ENCODE measurements at places on chromosomes 2 and 18.

GRCh38 chr18:13290856-13291271, 72.3 kb downstream of the LDLRAD4 start:
- no peak for DNase-seq

GRCh38 chr2:138184428-138184827, 220.2 kb downstream of the HNMT start:
- no peak for DNase-seq

DNA sequence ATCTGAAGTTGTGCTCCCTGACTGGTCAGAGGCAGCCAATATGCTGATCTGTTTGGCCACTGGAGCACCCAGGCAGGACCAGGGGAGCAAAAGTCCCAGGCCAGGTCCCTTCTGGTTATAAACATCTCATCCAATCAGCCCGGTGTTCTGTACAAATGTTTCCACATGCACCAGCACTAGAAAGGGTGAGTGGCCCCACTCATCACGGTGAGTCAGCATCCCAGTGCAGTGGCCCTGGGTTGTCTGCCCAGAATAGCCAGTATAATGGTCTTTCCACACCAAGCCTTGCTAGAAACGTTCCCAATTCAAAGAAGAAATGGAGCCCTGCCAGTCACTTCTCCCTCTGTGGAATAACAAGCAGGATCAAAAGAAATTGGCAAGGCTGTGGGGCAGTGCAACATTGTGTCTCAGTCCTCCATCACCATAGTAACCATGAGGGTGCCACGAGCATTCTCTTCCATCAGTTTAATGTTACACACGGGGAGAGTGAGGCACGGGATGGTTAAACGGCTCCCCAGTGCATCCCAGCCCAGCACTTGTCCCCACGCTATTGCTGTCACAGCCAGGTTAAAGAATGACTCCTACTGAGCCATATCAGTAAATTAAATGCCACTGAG, 174.9 kb downstream of the SEPTIN10 start:
- no peak for DNase-seq

DNA sequence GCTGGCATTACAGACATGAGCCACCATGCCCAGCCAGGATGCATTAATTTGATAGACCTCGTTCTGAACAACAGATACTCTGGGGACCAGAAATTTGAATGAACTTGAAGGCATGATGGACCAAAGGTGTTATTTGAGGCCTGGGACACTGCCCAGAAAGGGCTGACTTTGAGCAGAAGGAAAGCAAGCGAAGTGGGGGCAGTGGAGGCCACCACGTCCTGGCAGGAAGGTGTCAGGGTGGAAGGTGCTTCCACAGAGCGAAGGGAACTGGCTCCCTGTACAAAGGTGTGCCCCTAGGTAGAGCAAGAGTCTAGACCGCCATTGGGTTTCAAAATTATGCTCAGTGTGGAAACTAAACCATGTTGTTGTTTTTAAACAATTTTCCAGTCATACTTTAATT, 23.9 kb downstream of the ZNF236 start:
- DNase-seq: no peak

DNA sequence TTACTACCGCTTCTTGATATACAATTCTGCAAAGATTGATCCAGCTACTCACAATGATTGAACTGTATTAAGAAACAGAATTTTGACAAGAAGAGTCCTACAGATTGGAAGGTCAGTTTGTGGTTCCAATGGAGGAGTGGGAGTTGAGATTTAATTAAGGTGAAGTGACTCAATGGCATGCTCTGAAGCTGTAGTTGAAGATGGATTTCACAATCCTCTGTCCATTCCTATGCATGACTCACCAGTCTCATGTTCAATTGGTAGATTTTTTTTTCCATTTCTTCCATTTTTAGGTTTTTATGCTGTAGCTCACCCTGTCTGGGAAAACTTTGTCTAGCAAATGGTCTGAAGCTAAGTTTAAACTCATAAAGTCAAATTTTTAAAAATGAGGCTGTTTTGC, 83.3 kb downstream of the DPP4 start:
- no peak for DNase-seq

DNA sequence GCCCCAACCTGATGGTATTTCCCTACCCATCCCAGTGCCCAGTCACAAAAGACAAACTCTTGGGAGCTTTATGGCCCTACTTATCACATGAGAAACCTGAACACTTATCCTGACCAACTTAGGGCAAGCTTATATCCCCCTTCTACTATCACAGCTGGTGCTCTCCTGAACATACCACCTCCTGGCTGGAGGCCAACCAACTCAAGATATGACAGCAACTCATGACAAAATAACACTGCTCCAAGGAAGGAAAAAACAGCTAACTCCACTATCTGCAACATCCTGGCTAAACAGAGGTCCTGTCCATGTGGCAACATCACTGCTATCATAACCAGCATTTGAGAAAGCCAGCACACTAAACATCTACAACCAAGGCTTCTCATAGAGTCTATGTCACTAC, 20.9 kb upstream of the CLASP1 start:
- DNase-seq: no peak

DNA sequence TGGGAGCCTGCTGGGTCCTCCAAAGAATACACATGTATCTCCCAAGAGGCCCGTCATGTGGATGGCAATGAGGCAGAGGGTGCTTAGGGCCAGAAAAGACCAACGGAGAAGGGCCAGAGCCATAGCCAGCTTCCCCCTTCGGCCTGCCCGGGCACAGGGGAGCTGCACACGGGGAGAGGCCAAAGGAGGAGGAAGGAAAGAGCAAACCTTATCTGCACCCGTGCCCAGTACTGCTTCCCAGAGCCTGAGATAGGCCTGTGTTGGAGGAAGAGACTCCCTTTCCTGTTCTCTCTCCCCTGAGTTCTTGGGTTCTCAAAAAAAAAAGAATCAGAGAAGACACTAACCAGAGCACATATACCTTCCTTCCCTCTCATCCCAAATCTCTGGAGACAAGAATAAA, 250.3 kb downstream of the ANAPC1 start:
- no peak for DNase-seq

- no peak for DNase-seq
Observed at GRCh38 chr2:170218931-170219330, 41.0 kb downstream of the MYO3B start.

DNA sequence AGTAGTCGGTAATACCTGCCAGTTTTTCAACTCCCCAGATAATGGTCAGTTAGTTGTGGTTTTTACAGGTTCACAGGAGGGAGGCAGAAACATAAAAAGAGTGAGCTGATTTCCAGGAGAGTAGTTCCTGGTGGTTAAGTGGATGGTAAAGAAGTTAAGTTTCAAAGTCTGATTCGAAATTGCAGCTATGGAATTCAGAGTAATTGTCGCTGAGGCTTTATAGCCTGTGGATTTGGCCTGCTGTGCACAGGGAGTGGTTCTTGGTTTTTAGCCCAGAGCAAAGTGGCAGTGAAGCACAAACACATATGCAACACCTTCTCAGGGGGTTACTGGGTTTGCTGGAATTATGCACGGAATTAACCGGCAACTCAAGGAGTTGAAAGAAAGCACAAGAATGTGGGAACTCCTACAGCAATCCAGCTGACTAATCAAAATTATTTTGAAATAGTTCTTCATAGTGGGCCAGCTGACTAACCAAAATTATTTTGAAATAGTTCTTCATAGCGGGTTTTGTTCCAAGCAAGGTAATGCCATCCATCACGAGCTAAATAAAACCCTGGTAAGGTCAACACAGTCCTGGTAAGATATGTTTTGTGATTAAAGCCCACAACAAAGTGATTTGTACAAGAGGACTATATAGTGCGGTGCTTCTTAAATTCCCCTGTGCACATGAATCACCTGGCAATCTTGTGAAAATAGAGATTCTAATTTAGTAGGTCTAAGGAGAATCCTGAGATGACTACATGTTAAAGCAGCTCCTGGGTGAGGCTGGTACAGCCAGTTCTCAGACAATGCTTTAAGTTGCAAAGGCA, 94.4 kb downstream of the SGPP2 start:
- DNase-seq: no peak

DNA sequence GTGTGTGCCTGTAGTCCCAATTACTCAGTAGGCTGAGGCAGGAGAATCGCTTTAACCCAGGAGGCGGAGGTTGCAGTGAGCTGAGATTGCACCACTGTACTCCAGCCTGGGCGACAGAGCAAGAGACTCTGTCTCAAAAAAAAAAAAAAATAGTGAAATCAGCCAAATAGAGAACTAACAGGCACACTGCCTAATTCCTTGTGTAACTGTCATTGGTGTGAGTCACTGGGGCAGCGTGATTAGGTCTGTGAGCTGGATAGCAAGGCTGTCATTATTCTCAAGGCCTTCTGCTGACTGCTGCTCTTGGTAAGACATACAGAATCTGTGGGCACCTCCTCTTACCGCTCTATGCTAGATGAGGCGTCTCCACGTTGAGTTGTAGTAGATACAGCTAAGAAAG, 270.3 kb downstream of the NEDD4L start:
- no peak for DNase-seq

DNA sequence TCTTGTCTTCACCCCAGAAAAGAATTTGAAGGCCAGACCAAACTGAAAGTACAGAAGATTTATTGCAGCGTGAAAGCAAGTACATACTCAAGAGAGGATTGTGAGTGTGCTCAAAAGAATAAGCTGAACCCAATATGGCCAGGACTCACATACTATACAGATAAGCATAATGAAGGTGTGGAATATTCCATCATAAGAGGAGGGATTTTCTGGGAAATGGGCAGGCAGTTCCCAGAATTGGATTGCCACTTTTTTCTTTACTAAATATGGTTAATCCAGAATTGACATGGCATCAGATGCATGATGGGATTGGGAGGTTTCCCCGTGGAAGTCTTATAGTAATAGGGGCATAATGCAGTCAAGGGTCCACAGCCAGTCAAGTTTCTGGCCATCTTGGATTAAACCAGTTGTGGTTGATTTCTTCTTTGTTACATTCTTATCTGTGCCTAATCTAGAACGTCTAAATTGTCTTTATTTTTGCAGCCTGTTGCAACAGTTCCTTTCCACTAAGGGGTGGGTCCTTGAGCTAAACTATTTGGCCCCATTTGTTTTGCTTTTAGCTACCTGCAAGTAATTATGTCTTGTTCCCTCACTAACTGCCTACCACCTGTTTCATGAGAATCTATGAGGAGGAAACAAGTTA, 9.0 kb downstream of the SP140L start:
- no peak for DNase-seq

GRCh38 chr2:201854841-201855240, 48.5 kb downstream of the CDK15 start:
- DNase-seq: no peak

DNA sequence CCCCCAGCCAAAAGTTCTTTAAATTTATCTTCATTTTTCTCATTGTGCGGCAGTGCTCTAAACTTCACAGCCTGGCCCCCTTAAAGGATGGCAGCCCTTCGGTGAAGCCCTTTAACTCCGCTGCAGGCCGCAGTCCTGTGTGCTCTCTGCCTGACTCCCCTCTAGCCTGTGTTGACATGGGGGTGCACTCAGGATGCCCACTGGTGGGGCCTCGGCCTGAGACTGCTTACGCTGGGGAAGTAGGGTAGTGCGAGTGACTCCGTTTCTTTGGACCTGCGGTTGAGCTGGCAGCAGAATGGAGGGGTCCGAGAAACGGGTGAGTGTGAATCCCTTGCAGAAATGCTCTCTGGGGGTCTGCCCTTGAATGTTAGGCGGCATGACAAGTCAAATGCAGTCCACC, 5.6 kb downstream of the RAB12 start:
- DNase-seq: no peak

- DNase-seq: no peak
Observed at GRCh38 chr18:41599466-41599865, 355.6 kb upstream of the PIK3C3 start.

GRCh38 chr2:104794441-104794840, 59.5 kb upstream of the POU3F3 start:
- no peak for DNase-seq

DNA sequence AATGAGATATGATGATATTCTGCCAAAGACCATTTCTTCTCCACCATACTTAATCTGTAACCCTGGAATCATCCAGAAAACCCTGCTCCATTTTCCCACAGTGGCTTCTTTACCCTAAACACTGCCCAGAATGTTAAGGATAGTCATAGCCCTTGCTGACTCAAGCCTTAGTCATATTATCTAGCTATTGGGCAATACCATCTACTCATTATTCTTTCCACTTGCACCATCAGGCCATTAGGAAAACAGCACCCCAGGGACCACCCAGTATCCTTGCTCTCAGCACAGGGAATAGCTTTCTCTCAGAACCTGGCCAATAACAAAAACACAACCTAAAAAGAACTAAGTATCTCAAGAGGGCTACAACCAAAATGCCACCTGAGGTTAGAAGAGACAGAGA, 445.7 kb upstream of the SLC14A2 start:
- no peak for DNase-seq

- no peak for DNase-seq
Observed at GRCh38 chr2:42744545-42745082, 19.3 kb downstream of the OXER1 start.

DNA sequence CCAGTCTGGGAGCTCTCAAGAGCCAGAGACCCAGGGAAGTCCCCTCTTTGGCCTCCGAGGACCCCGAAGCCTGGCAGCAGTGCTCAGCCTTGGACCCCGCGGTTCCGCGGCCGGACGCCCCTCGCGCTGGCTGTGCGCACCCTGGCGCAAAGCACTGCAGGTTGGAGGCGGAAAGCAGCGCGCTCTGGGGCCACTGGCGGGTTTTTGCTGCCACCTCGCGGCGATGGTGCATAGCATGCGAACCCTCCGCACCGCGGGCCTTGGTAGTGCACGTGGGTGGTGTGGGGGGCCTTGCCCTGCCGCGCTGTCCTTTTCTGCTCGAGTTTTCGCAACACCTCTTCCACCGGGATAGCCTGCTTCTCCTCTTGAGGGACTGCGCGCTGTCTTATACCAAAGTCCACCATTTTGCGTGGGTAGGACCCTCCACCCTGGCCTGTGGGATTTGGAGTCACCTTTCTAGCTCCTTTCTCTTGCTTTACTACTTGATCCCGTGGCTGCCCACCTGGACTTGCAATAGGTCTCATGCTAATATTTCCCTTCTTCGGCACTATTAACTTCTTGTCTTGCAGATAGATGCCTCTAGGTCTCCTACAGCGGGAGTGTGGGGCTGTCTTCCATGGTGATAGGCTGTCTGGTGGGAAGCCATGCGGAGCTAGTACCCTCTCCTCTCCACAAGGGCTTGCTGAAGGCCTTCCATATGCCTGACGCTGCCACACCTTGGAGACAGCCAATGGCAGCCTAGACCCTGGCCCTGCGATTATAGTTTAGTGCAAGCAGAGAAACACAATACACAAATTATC, 14.3 kb downstream of the SIX3 start:
- DNase-seq: peak; percentile 87

GRCh38 chr18:11672198-11672597, 16.9 kb upstream of the GNAL start:
- DNase-seq: no peak

- DNase-seq: no peak
Observed at GRCh38 chr2:80454628-80455027, 150.1 kb upstream of the LRRTM1 start.

GRCh38 chr2:233817995-233818638, 36.2 kb downstream of the HJURP start:
- no peak for DNase-seq

GRCh38 chr2:197847651-197848401, 43.4 kb downstream of the PLCL1 start:
- DNase-seq: no peak

DNA sequence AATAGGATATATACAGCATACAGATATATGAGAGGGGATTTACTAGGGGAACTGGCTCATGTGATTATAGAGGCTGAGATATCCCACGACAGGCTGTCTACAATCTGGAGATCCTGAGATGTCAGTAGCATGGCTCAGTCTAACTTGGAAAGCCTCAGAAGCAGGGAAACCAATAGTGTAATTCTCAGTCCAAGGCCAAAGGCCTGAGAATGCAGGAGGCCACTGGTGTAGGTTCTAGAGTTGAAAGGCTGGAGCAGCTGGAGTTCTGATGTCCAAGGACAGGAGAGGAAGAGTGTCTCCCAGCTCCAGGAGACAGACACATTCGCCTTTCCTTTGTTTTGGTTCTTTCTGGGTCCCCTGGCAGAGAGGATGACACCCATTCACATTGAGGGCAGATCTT, 20.1 kb upstream of the CCBE1 start:
- no peak for DNase-seq

All from D721Med (cell line).